ENCODE measurements at places on chromosomes 2 and 18. TPM values are rescaled to one million over a fixed set of nuclear protein-coding genes. Genes with fewer than 3 reads are reported as not detected.

DNA sequence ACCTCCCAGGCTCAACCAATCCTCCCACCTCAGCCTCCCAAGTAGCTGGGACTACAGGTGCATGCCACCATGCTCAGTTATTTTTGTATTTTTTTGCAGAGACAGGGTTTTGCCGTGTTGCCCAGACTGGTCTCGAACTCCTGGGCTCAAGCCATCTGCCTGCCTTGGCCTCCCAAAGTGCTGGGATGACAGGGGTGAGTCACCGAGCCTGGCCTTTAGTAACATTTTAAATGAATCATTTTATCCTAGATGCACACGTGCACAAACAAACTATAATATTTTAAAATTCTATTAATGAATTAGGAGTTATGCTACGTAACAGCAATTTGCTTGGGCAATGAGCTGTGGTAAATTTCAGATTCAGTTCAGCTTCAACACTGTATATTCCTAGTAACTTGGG, 862.5 kb upstream of the ID2 start:
- DNase-seq, result no peak

- no peak for DNase-seq
These were observed 143.6 kb upstream of the ZSWIM2 start for GRCh38 chr2:186992597-186992996.

The DSG3 gene
- not detected for polyA plus RNA-seq

DNA sequence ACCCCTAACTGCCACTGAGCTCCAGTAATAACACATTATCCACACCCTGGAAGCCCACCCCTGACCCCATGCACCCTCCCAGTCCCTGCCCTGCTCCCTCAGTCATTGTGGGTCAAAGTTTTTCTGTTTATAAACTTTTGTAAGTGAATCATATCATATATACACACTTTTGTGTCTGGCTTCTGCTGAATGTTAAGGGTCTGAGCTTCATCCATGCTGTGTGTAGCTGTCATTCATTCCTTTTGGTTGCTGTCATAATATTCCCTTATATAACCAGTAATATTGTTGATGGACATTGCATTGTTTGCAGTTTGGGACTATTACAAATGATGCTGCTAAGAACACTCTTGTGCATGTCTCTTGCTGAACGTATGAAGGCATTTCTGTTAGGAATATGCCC, 14.5 kb downstream of the CNNM4 start:
- no peak for DNase-seq

DNA sequence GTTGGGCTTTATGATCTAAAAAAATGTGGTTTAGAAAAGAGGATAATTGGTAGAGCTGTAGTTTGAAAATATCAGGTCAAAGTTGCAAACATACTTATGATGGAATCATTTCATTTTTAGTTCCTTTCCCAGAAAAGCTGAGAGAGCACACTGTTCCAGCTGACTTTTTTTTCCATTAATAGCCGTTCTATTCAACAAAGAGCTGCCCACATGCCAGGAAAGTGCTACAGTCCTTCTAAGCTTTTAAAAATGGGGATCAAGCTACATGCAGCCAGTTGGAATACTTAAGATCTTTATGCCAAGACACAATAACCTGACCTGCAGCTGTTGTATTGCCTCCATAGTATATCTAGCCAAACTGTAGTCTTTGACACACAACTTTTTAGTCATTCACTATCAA, 111.5 kb downstream of the GALNT3 start:
- no peak for DNase-seq

GRCh38 chr2:98441706-98442450, 2.8 kb upstream of the INPP4A start:
- no peak for DNase-seq

DNA sequence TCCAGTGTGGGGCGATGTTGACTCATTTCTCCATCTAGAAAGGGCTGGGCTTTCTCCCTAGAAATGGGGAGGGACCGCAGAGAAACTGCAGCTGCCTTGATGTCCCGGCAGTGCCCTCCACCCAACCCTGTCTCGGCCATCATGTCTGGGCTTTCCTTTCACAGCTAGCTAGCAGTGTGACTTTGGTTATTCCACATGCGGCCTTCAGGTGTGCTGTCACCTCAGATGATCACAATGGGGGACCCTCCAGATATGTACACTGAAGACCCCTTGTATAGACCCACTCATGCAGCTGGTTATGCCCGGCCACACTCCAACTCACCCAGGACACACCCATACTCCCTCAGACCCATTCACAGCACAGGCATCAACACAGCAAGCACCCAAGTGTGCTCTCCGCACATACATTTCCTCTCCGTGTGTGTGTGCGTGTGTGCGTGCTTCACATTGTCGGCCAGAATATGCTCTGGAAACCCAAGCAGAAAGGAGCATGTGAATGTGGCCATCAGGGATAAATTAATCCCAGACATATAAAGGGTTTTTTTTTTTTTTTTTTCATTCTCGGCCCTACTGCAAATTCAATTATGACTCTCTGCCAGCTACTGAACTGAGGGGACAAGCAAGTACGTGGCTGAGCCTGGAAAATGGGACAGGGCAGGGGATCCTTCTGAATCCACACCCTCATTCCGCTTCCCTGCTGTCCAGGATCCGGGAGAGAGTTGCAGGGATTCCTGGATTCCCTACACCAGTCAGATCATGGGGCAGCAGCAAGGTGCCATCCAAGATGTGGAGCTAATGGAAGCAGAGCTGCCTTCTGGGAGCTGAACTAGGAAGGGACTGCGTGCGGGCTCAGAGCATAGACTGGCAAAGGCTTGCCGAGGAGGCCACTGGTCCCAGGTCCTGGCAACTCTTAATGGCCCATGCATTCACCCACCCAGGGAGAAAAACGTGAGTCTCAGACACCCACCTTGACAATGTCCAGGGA, 240.2 kb downstream of the DYSF start:
- DNase-seq, result no peak

The CXCR4 gene
- polyA plus RNA-seq, result 43.2 TPM

DNA sequence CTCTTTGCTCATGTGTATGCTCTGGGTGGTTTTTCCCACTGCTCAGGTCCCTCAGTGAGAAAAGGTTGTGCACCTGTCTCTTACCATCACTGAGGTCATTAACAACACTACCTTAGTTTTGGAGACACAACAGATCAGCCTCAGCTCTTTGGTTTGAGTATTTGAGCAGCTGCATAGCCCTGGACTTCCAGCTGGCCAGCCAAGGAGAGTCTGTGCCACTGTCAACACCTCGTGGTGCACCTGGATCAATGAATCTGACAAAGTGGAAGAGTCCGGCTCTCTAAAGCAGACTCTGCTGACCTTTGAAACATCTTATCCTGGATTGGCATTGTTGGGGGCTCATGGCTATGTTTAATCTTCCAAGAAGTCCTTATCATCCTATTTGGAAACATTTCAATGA, 30.0 kb downstream of the SERPINB8 start:
- no peak for DNase-seq

DNA sequence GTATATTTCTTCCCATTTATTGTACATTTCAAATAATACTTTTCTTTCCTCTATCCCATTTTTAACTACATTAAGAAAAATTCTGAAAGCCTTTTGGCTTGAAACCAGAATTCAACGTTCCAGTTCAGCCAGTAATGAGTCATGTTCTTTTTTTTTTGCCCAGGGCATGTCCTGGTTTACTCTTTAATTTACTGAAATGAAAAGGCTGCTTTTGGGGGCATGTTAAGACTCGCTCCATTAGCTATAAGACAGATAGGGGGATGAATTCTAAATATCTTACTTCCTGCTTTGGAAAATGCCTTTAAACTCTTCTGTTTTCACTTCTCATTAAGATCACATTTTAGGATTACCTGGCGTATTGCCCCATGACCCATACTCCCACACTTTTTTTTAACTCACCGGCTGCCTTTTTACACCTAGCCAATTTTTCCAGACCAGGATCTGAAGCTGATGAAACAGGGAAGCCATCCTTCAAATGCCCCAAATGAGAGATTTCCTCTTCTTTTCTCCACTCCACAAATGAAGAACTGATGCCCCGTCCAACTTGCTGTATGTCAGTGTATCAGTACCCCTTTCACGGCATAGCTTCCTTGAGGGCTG, 585 bp downstream of the ABCA12 start:
- no peak for DNase-seq

The CELF4 gene
- 1.9 TPM for polyA plus RNA-seq

DNA sequence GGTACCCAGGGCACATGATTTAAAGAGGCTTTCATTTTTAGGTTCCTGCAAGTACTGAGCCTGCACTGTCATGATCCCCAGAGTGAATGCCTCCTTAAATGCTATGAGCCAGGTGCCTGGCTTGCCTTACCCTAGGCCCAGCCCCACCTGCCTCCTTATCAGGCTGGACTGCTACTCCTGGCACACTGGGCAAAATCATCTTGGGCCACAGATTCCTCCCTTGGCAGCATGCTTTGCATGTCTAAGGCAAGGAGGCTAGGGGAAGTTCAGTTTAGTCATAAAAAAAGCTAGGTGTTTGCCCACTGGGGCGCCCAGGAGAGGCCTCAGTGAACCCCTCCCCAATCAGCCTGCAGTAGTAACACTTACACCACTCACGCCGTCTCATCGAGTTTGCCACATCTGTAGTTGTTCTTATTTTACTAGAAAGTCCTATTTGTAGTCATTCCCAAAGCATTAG, 45.1 kb downstream of the LBH start:
- no peak for DNase-seq

The MYO7B gene
- polyA plus RNA-seq, result 25.5 TPM

GRCh38 chr2:170006587-170007325, 171.2 kb upstream of the MYO3B start:
- no peak for DNase-seq

DNA sequence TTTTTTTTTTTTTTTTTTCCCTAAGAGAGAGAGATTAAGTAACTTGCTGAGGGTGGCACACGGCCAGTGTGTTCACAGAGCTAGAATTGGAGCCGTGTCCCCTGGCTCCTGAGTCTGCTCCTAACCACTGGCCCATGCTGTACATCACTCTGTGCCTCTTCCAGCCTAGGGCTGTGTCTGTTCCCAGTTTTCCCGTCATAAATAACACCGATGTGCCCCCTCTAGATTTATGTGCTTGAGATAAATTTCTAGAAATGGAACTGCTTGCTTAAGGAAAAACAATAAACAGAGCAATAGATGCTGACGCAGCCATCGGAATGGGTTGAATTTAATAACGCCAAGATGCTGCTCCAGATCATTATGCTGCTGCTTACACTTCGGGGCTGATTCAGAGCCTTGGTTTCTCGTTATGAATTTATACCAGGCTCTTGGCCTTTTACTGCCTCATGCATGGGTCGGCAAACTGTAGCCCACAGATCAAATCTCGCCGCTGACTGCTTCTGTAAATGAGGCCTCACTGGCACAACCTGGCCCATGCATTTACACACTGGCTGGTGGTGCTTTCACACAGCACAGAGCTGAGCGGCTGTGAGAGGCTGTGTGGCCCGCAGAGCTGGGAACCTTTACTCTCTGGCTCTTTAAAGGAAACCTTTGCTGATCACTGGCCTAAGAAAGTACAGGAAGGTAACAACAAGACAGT, 58.1 kb downstream of the NDUFA10 start:
- DNase-seq, result no peak

DNA sequence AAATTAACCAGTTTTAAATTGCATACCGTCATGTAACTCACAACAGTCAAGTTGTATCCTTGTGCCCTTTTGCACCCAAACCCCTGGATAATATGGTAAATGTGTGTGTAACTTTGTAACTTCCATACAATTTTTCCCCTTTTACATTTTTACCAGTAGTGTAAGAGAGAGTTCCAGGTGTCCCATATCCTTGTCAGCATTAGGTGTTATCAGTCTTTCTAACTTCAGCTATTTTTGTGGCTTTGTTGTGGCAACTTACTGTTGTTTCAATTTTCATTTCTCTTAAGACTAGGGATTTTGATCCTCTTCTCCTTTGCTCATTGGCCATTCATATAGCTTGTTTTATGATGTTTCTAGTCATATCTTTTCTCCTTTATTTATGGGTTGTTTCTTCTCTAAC, 94.6 kb downstream of the LCLAT1 start:
- no peak for DNase-seq

GRCh38 chr2:20551260-20551944, 99.5 kb downstream of the HS1BP3 start:
- no peak for DNase-seq

- no peak for DNase-seq
These were observed 12.1 kb upstream of the KDSR start for GRCh38 chr18:63378919-63379638.

- no peak for DNase-seq
These were observed 950 bp downstream of the KLHL30 start for GRCh38 chr2:238139196-238140039.

- no peak for DNase-seq
These were observed 182.0 kb upstream of the LINC00305 start for GRCh38 chr18:64330931-64331330.

The ALPG gene
- polyA plus RNA-seq, result 0.05 TPM

DNA sequence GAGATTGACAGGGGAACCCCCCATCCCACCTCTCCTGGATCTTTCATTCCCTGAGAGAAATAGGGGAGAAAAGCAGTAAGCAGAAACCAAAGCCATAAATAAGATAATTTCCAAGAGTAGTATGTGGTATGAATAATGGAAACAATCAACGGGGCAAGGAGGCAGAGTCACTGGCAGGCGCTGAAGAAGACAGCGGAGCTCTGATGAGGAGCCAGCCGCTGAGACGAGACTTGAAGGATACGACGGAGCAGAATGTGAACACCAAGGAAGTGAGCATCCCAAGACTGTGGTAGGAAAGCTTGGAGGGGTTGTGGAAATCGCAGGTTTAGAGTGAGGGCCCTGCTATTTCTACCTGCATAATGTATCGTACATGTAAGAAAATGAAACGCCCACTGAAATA, 93.6 kb upstream of the CBLN2 start:
- no peak for DNase-seq

- DNase-seq, result no peak
These were observed 243.7 kb downstream of the LTBP1 start for GRCh38 chr2:33190393-33190937.

DNA sequence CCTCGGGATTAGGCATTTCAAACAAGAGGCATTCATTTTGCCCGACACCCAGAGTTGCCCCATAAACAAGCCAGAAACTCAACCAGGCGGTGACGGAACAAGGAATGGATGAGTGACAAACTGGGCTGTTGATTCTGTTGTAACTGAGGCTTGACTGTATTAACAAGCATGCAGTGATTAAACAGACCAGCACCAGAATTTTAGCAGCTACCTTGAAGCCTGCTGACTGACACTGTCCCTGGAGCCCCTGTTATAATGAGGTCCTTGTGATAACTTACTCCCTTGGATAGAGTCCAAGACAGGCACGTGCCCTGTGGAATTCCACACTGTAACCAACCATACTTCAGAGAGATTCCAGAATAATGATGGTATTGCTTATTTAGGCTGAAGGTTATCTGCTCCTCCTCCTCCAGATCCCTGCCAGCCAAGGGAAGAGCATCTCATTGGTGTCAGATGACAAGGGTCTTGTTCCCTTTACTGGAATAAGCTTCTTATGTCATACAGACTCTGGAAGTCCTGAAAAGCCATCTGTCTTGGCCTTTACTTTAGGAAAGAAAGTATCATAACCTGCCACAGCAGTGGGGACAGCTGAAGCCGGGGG, 97.1 kb upstream of the RMDN2 start:
- DNase-seq, result no peak

Measured in left renal cortex interstitium (tissue), 4 donors.